ENCODE measurements at places on chromosomes 2 and 18.

DNA sequence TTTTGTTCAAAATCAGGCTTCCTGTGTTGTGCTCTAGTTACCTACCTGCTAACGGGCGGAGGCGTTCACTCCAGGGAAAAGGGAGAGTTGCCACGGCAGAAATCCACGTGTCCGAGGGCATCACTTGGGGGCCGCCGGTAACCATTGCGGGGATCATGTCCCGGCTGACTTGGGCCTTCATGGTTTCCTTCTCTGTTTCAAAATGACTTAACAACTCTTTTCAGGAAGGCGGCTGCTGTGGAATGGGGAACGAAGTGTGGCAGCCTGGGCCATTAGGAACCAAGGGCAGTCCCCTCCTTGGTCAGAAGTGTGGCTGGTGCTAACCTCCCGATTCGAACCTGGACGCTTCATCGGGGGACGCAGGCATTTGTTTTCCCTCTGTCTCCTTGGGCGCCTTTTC, 56.8 kb downstream of the INPP5D start:
- no peak for DNase-seq

DNA sequence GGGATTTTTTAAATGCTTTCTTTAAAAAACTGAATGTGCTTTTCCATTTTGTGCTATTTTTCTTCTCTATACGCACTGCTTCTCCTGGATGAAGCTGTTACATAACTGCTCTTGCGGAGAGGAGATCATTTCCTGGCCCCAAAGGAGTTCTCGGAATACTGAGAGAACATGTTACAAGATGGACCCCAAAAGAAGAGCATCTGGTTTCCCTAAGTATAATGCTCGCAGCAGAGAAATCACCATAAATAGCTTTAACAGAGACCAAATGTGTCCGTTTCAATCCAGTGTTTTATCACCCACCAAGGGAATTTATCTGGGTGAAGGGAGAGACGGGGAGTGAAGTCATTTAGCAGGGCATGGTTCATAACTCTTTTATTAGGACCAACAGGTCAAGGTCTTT, 80.1 kb downstream of the RBM43 start:
- no peak for DNase-seq

DNA sequence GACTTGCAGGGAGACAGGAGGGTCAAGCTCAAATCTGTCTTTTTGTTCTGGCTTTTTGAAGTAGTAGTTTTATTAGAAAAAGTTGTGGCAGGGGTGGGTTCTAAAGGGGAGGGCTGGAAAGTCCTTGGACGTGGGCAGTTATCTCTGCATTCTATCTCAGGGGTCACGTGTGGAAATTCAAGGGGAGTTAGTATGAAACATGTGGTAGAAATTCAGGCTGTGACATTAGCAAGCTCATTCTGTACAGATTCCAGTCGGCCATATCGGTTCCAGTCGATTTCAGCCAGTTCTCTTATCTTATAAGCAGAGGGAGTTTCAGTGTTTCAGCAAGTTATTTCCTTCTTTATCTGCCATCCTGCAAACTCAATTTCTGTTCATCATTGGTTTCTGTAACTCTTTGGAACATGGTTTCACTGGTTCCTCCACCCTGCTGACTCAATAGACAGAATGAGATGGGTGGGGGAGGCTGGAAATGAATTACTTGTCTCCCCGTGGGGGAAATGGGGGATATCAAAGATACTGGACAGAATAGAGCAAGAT, 53.0 kb downstream of the RAB27B start:
- DNase-seq: no peak

- no peak for DNase-seq
These were observed 14.3 kb downstream of the TTC32 start for GRCh38 chr2:19887510-19887909.

All from Caco-2 (cell line).